ENCODE measurements at places on chromosomes 1 and 21. TPM values are rescaled to one million over a fixed set of nuclear protein-coding genes. Genes with fewer than 3 reads are reported as not detected.

The BOLA1 gene
- 19.6 TPM for polyA plus RNA-seq

The TTC22 gene
- not detected for polyA plus RNA-seq

The TESK2 gene
- 0.50 TPM for polyA plus RNA-seq

The EPS8L3 gene
- not detected for polyA plus RNA-seq

The HEYL gene
- polyA plus RNA-seq: not detected

The TSPAN1 gene
- polyA plus RNA-seq: 0.96 TPM

The HCRTR1 gene
- 0.34 TPM for polyA plus RNA-seq

The PAX7 gene
- polyA plus RNA-seq: not detected

The CNKSR1 gene
- 7.8 TPM for polyA plus RNA-seq

Measured in neural cell (in vitro differentiated cells).